ENCODE measurements at places on chromosomes 6 and 20.

DNA sequence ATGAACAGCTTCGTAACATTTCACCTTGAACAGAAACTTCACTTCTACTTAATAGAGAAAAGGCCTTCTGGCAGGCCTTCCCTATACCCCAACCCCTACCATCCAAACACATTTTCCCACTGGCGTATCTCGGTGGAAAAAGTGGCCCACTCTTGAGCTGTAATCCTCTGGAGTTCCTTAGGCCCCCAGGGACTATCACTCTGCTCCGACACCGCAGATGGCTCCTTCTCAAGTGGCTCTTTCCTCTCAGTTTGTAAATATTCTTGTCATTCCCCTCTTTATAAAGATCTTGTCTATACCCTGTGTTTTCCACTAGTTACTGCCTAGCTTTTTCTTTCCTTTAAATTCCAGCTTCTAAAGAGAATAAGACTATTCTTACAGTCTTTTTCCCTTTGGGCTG is 108.7 kb downstream of the MYB start:
- no peak for DNase-seq

DNA sequence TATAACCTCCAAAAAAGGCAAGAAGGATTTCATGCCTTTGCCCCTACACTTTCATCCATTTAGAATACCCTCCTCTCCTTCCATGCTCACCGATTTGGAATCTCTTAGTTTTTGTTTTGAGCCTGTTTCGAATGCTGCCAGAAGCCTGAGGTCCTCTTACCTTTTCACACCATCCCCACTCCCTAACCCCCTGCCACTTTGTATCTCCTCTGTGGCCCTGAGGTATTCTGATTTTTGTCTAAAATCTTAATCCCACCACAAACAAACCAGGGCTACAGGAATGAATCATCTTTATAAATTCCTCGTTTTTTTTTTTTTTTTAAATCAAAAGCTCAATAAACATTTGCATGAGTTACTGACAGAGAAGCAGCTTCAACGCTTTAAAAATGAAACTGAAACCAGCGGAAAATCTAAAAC is 1.6 kb upstream of the RPS12 start:
- DNase-seq = peak; percentile 42

DNA sequence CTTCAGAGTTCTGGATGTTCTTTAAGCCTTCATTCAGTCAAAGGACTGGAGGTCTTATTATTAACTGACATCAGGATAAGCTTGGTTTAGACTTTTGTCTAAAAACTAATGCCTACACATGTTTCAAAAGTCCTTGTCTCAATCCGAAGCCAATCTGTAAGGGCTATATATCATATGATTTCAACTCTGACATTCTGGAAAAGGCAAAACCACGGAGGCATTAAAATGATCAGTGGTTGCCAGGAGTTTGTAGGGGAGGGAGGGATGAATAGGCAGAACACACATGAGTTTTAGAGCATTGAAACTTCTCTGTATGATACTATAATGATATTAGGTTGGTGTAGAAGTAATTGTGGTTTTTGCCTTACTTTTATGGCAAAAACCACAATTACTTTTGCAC is 1285.8 kb upstream of the CITED2 start:
- no peak for DNase-seq

DNA sequence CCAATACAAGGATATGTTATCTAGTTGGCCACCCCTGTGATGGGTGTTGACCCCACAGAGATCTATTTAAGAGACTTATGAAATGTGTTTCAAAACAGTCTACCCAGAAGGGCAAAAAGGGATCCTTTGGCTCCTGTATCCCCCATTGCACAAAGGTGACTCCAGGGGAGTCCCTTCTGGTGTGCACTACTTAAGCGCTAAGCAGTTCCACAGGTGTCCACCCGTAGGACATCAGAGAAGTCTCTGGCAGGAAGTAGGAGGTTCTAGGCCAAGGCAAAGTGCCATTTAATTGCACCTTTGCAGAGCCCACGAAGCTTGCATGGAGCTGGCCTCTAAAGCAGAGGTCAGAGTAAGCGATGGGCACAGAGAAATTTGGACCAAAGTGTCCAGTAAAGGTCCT is 147.7 kb downstream of the MRPL14 start:
- no peak for DNase-seq

DNA sequence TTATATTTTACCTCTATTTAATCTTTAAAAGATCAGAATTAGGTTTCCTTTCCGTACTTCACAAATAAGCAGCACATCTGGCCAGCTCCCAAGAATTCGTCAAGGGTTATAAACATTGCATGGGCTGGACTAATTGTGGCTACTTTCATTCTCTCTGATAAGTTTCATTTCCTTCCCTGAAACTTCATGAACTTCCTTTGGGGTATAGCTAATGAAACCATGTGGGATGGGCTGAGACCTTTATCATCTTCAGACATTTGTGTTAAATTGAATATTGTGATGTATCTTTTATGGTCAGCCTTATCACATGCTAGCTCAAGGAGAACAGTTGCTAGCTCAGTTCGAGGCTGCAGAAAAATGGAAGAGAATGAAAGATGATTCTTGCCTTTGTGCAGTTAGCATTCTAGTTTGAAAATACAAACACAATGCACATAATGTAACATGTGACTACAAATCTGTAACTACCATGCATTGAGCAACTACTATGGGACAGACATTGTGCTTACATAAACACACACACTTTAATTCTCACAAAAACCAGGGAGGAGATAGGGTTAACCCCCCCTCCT is 1.7 kb upstream of the GMPR start:
- peak; percentile 49 for DNase-seq

DNA sequence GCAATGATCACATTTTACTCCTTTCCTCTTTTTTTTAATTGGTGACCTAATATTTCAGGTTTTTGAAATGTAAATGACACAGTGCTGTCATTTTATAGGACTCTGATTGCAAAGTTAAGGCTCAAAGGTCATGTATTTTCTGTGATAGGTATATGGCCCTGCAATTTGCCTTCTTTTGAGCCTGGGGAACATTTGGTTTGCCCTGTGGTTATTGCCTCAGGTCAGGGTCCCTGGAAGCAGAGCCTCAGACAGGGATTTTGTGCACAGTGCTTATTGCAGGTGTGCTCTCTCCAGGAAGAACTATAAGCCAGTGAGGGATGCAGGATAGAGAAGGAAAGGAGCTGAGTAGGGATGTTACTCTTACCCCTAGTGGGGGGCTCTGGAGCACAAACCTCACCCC is 229.3 kb upstream of the ECI2 start:
- no peak for DNase-seq

GRCh38 chr6:108598305-108598863 is 37.7 kb downstream of the FOXO3 start:
- peak; percentile 89 for DNase-seq

DNA sequence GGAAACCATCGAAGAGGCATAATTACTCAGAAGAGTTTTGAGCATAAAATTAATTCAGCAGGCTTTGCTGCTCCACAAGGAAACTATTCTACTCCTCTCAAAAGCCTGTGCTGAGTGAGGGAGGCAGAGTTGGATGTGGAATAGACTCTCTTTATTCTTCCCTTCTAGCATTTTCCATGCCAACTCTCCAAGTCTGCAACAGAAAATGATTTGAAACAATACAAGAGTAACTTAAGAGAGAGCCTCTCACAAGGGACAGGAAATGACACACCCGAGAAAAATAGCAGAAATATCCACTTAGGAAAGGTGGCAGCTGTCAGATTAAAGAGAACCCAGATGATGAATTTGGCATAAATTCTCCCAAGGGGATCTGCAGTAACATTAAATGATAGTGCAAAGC is 26.3 kb upstream of the LAMP5 start:
- no peak for DNase-seq

DNA sequence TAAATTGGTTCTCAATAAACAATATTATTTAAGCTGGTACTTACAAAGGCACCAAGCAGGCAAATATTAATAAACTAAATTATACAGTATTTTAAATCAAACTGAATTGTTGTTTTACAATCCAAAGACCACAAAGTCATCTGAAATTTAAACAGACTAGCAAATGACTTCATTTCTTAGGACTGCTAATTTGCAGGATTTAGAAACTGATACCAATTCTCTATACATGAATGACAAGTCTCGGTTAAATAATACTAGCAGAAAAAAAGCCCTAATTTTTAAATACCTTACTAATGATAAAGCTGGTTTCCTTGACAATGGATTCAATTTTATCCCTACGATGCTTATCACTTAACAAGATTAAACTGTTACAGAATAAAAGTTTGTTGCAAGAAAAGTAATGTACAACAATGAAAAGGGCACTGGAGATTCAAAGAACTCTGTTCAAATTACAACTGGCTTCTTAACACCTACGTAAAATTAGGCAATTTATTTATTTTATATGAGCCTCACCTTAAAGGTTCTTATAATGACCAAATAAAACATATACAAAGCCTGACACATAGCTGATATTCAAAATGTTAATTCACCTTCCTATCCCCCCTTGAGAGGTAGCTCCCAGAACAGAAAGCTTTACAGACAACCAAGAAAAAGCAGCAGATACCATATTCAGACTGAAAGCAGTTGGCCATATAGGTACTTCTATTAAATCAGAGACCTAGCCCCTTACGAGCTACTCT is 33.1 kb downstream of the HBS1L start:
- no peak for DNase-seq

GRCh38 chr6:143400258-143401067 is 50.0 kb downstream of the ADAT2 start:
- peak; percentile 18 for DNase-seq

GRCh38 chr6:22350109-22350508 is 53.3 kb upstream of the PRL start:
- no peak for DNase-seq

- DNase-seq = no peak
Measured at GRCh38 chr6:42507901-42508300, 55.9 kb upstream of the UBR2 start.

DNA sequence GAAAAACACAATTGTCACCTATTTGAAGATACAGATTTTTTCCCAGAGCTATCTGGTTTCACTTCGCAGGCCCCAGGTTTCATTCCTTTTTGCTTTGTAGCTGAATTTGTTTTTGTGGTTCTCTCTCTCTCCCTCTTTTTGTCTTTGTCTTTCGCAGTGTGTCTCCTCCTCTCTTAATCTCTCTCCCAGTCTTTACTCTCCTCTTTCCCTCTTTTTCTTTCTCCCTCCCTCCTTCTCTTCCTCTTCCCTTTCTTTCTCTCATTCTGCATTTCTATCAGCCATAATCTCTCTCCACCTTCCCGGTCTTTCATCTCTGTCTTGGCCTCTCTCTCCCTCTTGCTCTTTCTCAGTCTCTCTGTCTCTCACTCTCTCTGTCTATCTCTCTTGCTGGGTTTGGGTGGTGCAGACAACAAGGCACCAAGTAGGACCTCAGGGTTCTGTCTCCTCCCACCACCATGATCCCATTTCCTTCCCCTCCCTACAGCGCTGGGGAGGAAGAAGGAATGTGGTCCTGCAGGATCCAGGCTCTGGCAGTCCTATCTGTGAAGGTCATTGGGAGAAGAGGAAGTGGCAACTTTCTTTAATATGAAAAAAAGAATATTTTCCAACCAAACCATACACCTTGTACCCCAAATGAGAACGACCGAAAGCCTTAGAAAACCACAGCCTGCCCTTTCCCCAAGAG is 63.2 kb downstream of the BANF2 start:
- DNase-seq = no peak

DNA sequence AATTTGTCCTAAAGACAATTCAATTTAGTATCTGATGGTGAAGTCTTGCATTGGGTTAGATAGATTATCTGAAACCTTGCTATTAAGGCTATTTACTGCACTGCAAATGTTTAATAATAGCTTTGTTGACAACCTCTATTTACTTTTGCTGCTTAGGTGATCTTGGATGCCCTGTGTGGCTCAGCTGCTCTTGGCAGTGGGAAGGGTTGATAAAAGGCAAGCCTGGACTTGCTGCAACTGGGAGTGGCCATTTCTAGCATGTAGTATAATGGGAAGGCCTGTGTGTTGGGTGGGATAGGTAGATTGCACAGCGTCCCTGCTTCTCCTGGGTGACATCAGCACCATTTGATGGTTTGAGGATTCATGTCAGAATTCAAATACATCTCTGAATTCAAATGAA is 49.1 kb downstream of the ARMC2 start:
- DNase-seq = no peak

Data from NB4 (cell line).